Posterior cingulate gyrus (tissue), 11 donors: ENCODE measurements at places on chromosomes 13 and 19.

DNA sequence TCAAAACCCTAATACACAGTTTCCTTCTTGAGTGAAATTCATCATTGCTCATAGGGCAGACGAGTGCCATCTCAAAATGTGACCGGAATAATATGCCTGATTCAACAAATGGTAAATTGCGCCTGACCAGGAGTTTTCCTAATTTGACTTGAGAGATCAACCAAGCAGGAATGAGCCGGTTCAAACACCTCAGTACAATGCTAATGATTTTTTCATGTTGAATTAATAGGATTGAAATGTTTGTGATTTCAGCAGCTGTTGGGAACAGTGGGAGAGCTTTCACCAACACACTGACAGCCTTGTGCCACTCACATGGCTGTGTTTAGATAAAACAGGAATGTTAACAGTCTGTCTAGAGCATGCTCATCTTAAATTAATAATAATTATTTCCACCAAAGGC, 484.8 kb downstream of the PCDH9 start:
- no peak for DNase-seq

GRCh38 chr13:49569993-49570689, 15.2 kb downstream of the RCBTB1 start:
- no peak for DNase-seq

- DNase-seq = no peak
These were observed 823.9 kb upstream of the SLITRK1 start for GRCh38 chr13:84705982-84706710.

GRCh38 chr19:29837448-29837981, 25.7 kb downstream of the CCNE1 start:
- no peak for DNase-seq

DNA sequence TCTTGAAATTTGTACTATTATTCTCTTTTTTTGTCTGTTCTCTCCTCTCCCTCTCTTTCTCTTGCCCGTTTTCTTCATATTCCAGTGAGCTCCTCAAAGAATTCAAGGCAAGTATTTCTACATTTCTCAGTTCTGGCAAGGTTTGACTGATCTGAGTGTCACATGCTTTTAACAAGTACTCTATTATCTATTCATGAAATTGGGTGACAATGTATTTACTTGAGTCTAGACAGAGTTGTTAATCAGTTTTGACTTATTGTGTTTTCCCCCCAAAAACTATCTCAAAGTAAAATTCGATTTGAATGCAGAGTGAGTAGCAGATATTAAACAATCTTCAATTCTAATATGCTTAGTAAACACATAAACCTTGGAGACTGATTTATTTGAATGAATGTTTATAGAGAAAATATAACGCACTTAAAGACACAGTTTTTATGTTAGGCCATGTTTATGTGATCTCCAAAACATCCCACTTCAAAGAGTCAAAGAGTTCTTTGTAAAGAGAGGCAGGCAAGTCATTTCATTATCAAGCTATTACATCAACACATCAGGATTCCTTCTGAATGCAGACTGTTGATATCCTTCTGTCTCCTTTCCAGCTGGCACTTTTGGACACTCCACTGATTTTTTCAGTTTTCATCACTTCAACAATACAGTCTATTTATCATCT, 166.6 kb downstream of the SLITRK6 start:
- DNase-seq = no peak
